Skeletal muscle tissue (tissue), 5 donors: ENCODE measurements at places on chromosomes 3 and 15. TPM values are rescaled to one million over a fixed set of nuclear protein-coding genes. Genes with fewer than 3 reads are reported as not detected.

ADCY5 gene
- total RNA-seq: 6.8 TPM

HIGD1A gene
- total RNA-seq: 63.7 TPM

HRH1 gene
- total RNA-seq: 5.2 TPM

TMC3 gene
- total RNA-seq: not detected

CYP8B1 gene
- not detected for total RNA-seq

SLC25A38 gene
- total RNA-seq: 13.6 TPM

RASGRF1 gene
- total RNA-seq: not detected

CHRM5 gene
- total RNA-seq: not detected

GOLGA8T gene
- not detected for total RNA-seq

STAC gene
- total RNA-seq: 49.1 TPM

MESP2 gene
- total RNA-seq: not detected

PGBD4 gene
- 1.0 TPM for total RNA-seq

SLC6A1 gene
- total RNA-seq: 2.6 TPM

IL17RB gene
- 1.6 TPM for total RNA-seq

CCR1 gene
- total RNA-seq: 3.7 TPM
